GOT3 (cell line): ENCODE measurements at places on chromosomes 1 and 21.

- DNase-seq = no peak
Measured at GRCh38 chr21:42666925-42667324, 13.5 kb downstream of the PDE9A start.

- no peak for DNase-seq
Measured at GRCh38 chr1:8073112-8073855, 47.2 kb upstream of the ERRFI1 start.

- no peak for DNase-seq
Measured at GRCh38 chr1:34845131-34845901, 14.2 kb downstream of the SMIM12 start.

- DNase-seq = no peak
Measured at GRCh38 chr1:185926588-185926987, 192.4 kb downstream of the HMCN1 start.

GRCh38 chr1:116110567-116111523 lies at the start of gene MAB21L3:
TSS of gene MAB21L3 (plus strand) at chr1:116111399. CDS start at chr1:116112616, 1,217 bp downstream.
- no peak for DNase-seq
